Ammon's horn (tissue), 1 donor: ENCODE measurements at places on chromosomes 3 and 15.

DNA sequence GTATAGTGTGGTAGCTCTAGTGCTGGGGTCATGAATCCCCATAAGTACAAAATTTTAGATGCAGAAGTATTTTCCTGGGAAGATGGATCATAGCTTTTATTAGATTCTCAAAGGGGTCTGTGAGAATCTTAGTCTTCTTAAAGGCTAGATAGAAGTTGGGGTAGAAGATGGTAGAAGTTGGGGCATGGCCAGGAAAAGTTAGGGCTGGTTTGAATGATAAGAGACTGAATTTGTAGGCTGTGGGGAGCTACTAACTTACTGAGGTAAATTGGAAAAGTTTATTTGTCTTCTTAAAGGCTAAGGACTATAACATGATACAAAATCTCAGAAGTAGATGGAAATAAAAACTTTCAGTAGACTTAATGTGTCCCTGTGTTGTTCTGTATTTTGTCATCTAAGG is 1.6 kb upstream of the UBE2Q2 start:
- DNase-seq, result no peak

- DNase-seq, result peak; percentile 80
Observed at GRCh38 chr3:53236112-53236841, 19.5 kb downstream of the TKT start.

DNA sequence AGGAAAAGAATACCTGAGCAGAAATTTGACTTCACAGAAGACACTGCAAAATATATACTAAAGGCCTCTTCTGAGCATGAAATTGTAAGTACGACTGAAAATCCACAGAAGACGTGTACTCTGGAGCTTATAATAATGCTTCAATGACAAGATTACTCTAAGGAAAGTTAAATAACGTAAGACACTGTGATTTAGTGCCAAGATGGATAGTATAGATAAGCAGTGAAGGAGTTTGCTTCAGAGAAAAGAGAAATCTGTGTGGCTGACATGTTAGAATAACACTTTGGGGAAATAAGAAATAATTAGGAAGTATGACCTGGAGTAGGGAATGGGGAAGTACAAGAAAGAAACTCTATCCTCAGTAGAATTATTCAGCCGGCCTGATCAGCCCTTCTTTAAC is 28.9 kb downstream of the ALDH1A2 start:
- no peak for DNase-seq

GRCh38 chr3:10344147-10344943 is 23.4 kb upstream of the SEC13 start:
- DNase-seq, result peak; percentile 68

DNA sequence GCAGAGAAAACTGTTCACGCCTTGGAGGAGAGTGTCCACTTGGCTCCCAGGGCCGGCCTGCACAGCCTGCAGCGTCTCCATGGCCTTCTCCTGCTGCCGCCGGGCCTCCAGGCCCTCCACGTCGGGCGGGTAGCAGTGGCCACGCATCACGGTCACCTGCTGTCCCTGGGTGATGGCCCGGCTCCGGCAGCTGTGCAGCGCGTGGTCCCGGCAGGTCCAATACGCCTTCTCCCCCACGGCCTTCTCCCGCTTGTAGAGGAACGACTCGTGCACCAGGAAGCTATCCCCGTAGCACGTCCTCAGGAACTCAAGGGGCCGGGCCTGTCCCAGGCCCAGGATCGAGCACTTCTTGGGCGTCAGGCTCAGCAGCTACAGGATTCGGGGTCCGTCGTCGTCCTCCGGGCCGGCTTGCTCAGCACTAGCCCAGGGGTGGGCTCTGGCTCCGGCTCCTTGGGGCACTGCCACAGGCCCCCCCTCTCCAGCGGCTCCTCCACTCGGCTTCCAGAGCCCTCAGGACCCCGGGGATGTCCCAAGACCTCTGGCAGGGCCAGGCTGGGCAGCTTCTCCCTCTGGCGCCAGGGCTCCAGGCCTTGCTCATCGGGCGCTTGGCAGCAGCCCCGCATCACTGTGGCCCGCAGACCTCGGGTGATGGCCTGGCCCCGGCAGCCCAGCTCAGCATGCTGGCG is 83.6 kb upstream of the FXR1 start:
- no peak for DNase-seq

GRCh38 chr3:10450494-10451440 is 54.6 kb downstream of the ATP2B2 start:
- no peak for DNase-seq

- no peak for DNase-seq
Observed at GRCh38 chr3:10017636-10018292, 8.5 kb upstream of the FANCD2 start.

- DNase-seq, result no peak
Observed at GRCh38 chr3:85591451-85591850, 632.7 kb downstream of the CADM2 start.

GRCh38 chr3:46412786-46413298 is 5.8 kb downstream of the CCRL2 start:
- no peak for DNase-seq

DNA sequence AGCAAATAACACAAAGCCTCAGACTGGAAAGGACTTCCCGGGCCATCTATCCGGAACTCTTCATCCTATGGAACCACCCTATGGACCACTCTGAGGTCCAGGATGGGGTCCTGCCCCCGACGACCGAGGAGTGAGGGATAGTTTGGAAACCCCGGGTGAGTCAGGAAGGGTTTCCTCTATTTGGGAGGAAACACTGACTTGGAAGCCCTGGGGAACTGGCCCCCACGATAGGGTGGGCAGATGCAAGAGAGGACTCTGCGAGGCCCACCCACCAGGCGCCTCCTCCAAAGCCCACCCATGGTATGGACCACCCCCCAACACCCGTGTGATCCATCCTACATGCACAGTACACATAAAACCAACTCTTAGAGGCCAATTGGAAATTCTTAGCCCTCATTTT is 69.4 kb downstream of the CPN2 start:
- no peak for DNase-seq

DNA sequence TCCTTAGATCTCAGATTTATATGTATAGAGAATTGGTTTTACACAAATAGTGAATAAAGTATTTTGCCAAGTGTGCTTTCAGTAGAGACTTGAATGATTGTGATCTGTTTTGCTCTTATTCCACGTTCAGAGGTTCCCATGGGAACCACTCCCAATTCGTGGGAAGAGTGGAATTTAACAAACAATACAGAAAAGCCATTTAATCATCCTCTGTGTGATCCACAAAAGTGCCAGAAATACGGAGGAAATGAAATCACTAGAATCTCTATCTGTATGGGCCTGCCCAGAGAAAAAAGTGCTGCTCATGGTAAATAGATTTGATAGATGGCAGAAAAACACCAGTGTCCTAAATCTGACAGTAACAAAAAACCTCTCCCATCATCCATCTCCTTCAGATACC is 56.0 kb downstream of the CNTN4 start:
- peak; percentile 21 for DNase-seq

GRCh38 chr3:135041601-135042000 is 246.5 kb downstream of the EPHB1 start:
- DNase-seq, result no peak

DNA sequence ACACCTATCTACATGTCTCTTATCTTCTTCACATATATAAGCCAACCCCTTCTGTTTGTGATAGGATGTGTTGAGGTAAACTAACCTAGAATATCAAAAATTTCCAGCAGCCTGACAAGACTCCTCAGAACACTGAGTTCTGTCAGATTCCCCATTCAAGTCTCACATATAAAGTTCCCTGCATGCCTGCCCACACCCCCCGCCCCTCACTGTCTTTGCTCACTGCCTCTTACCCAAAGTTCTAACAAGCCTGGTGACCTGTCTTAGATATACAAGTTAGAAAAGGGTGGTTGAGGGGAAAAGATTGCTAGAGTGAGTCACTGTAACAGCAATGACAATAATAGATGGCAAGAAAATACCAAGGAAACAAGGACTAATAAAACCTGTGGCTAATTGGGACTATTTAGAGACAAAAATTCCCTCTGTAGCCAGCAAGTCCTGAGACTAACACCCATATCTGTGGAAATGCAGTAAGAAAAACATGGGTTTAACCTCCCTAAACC is 40.1 kb downstream of the FBXO22 start:
- DNase-seq, result no peak

GRCh38 chr3:106172780-106173179 is 304.0 kb upstream of the CBLB start:
- no peak for DNase-seq

- DNase-seq, result no peak
Observed at GRCh38 chr3:60325610-60326170, 925.6 kb downstream of the FHIT start.

DNA sequence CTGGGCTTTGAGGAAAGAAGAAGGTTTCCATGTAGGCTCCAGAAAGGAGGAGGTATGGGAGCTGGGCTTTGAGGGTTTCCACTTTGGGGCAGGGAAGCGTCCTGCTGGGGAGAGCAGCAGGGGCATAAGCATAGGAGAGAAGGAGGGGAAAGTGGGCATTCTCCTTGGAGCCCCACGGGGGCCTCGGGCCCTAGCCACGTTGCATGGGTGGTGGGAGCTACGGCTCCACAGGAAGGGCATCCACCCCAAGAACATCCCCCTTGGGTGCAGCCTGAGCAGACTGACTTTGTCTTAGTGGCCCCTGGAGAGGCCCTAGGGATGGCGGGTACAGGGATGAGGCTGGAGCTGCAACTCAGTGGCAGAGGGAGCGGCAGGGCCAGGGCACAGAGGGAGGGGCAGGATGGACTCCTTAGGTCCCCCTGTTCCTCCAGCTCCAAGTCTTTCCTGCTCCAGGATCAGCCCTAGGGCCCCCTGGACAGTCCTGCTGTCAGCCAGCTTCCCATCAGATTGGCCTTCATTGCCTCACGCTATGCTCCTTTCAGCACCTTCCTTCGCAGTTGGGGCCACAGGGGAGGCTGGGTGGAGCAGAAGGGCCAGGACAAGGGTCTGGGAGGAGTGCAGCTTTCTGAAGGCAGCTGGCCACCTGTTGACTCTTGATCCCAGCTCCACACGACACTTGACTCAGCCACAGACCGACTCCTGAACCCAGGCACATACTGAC is 22.9 kb downstream of the PRR20G start:
- no peak for DNase-seq

DNA sequence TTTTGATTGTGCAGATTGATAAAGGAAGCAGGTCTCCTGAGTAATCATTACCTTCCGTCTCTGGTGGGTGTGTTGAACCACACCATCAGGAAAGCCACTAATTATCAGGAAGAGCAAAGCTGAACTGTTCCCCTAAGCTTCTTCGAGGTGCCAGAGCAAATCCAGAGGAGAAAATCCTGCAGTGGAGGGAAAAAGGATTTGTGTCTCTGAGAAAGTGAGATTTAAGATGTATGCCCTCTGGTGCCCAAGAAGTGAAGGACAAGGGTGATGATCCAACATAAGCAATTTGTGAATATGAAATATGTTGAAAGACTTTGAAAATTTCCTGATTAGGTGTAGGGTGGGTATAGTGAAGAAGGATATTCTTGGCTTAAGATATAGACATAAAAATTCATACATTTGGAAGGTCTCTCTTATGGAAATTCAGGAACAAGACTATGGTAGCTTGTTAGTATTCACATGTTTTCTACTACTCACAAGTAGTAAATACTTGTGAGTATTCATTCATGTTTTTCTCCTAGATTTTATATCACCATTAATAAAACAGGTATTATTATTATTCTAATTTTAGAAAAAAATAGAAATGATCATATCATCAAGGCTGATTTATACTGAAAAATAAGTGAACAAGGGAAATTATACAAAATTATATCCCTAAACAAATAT is 34.8 kb downstream of the COMMD2 start:
- DNase-seq, result peak; percentile 81

GRCh38 chr3:191492601-191493000 is 31.6 kb downstream of the PYDC2 start:
- no peak for DNase-seq

DNA sequence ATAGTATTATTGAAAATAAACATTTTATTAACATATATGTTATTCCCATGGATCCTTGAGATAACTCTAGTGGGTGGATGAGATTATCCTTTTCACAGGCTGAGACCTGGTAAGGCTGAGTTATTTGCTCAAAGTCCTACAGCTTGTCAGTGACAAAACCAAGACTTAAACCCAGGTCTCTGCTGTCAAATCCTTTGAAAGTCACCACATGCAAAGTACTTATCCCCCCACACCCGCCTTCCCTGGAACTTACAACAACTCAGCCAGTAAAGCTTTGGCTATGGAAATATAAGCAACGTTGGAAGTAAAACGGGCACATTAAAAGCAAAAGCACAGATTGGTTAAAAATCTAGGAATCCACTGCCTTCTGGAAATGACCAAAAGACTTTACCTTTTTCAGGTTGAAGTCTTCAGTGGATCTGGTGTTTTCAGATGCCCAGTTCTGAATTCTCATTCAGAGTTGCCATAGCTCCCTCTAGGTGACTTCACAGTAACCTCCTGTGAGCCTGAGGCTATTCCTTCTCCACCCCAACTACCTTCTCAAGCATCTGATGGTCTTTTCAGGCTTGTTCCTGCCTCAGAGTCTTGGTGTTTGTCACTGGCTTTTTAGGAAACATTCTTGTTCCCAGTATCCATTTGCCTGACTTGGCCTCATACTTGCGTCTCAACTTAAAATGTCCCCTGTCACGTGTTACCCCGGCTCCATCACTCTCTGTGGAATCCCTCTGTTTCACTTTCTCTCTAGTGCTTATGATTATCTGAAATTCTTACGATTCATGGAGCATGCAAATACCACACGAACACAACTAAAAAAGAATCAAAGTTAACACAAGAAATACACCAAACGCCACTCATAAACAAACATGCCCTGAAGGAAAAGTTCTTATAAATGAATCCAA is 131.2 kb downstream of the MAGI1 start:
- no peak for DNase-seq

- peak; percentile 20 for DNase-seq
Observed at GRCh38 chr3:146953511-146953981, 348.4 kb upstream of the PLSCR5 start.

DNA sequence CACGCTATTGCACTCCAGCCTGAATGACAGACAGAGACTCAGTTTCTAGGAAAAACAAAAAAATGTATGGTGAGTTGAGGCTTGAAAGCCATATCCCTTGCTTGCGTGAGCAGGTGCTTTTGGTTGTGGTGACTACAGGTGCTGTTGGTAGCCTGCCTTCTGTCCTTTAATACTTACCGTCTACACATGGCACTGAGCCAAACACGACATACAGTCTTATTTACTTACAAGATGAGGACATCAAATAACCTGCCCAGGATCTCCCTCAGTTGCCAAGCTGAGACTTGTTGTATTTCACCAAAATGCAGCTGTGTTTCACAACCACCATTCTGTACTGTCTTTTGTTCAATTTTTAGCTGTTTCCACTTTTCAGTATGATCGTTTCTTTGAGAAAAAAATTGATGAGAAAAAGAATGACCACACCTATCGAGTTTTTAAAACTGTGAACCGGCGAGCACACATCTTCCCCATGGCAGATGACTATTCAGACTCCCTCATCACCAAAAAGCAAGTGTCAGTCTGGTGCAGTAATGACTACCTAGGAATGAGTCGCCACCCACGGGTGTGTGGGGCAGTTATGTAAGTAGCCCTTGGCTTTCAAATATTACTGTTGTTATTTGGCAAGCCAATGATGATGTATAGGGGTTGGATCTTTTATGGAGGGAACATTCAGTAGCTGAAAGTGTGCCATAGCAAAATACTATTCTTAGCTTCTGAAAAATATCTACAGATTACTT is 6.5 kb downstream of the ALAS1 start:
- peak; percentile 8 for DNase-seq
